Hepatocyte (in vitro differentiated cells): ENCODE measurements at places on chromosomes 13 and 19.

DNA sequence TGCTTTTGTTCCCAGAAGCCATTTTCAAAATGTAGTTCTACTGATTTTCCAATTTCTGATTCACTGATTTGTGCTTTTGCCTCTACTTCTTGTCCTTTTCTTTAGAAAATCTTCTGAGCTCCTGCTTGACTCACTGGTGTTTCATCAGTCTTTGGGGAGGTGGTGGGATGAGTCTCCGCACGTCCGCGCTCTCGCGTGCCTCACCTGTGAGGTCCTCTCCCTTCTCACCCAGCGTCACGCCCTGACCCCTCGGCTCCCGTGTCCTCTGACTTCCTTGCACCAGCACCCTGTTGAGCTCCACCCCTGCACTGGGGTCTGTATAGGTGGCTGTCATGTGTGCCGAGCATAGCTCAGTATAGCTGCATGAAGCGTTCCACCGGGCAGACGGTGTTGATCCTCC is 52.7 kb upstream of the MCF2L start:
- H3K27me3 ChIP-seq = no peaks in the 10 kb centered on the region
- no peak for DNase-seq
- H3K36me3 ChIP-seq = no peaks in the 10 kb centered on the region
- H3K27ac ChIP-seq = no peak overlapping the region
- no peaks in the 10 kb centered on the region for H3K4me1 ChIP-seq
- H3K4me3 ChIP-seq = no peak overlapping the region

- H3K4me1 ChIP-seq = peaks cover 12% of the 10 kb centered on the region
- H3K4me3 ChIP-seq = peak overlapping the region; percentile 74
- peak overlapping the region; percentile 98 for H3K27ac ChIP-seq
- H3K36me3 ChIP-seq = no peaks in the 10 kb centered on the region
- DNase-seq = peak; percentile 71
Measured at GRCh38 chr13:27450921-27451471, 632 bp upstream of the MTIF3 start.

GRCh38 chr13:102863590-102863989 is 17.8 kb downstream of the ERCC5 start:
- DNase-seq = no peak
- H3K27ac ChIP-seq = no peak overlapping the region
- no peaks in the 10 kb centered on the region for H3K27me3 ChIP-seq
- peaks cover 1% of the 10 kb centered on the region for H3K36me3 ChIP-seq

GRCh38 chr13:75694722-75695121 is 58.6 kb downstream of the LMO7 start:
- H3K4me3 ChIP-seq = no peak overlapping the region
- no peaks in the 10 kb centered on the region for H3K4me1 ChIP-seq
- H3K27me3 ChIP-seq = no peaks in the 10 kb centered on the region
- H3K27ac ChIP-seq = peak overlapping the region; percentile 72

DNA sequence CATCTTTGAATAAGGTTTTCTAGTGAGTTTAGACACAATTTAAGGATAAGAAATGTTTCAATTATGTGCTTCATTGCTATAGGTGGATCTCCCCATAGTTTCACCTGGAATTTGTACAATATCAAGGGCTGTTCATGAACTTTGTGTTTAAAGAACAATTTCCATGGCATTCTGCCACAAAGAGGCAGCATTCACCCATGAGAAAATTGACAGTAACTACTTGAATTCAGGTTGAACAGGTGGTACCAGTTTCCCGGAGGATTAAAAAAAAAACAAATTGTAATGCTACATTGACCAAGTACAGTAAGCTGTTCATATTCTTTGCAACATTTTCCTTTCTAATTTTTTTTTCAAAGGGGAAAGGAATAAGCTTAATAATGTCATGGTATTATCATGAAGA is 9.1 kb downstream of the SLITRK5 start:
- H3K27me3 ChIP-seq = peaks cover 50% of the 10 kb centered on the region
- no peak overlapping the region for H3K4me3 ChIP-seq
- no peaks in the 10 kb centered on the region for H3K36me3 ChIP-seq
- no peak overlapping the region for H3K27ac ChIP-seq
- H3K4me1 ChIP-seq = peaks cover 4% of the 10 kb centered on the region
- DNase-seq = peak; percentile 45

- DNase-seq = no peak
- H3K27me3 ChIP-seq = no peaks in the 10 kb centered on the region
- H3K4me1 ChIP-seq = peaks cover 7% of the 10 kb centered on the region
- no peak overlapping the region for H3K27ac ChIP-seq
- no peaks in the 10 kb centered on the region for H3K36me3 ChIP-seq
- no peak overlapping the region for H3K4me3 ChIP-seq
Measured at GRCh38 chr13:50374517-50374916, 359.3 kb downstream of the KCNRG start.

DNA sequence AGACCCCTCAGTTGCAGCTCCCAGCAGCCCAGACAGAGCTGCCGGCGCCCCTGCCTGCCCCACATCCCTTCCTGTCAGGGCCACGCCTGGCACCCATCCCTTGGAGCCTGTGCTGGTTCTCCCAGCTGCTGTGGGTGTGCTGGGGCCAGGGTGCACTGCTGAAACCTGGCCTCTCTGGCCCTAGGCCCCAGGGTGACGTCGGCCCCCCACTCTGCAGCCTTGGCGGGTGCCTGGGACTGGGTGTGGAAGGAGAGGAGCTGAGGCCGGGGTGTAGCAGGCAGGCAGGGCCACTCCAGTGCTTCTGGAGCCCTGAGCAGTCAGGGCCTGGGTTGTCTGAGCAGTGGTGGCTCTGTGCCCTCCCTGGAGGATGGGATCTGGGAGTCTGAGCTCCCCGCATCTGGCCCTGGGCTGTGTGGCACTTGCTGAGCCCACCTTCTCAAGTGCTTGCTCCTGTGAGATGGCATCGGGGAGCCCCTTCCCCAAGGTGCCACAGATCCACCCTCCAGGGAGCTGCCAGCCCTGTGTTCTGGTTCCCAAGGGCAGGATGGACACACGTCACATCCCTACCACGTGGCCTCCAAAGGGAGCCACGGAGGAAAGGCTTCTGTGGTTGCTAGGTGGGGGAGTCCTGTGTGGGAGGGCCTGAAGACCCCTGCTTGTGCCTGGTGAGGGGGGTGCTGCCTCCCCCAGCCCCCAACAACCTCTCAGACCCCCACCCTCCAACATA is 5.2 kb downstream of the PLEKHJ1 start:
- no peak overlapping the region for H3K27ac ChIP-seq
- no peaks in the 10 kb centered on the region for H3K36me3 ChIP-seq
- peaks cover 10% of the 10 kb centered on the region for H3K4me1 ChIP-seq
- no peaks in the 10 kb centered on the region for H3K27me3 ChIP-seq

GRCh38 chr13:73997964-73998363 is 136.2 kb downstream of the KLF12 start:
- H3K4me3 ChIP-seq = no peak overlapping the region
- H3K27me3 ChIP-seq = no peaks in the 10 kb centered on the region
- DNase-seq = no peak
- H3K4me1 ChIP-seq = no peaks in the 10 kb centered on the region
- H3K27ac ChIP-seq = no peak overlapping the region

- H3K4me1 ChIP-seq = peaks cover 32% of the 10 kb centered on the region
- no peaks in the 10 kb centered on the region for H3K36me3 ChIP-seq
- H3K4me3 ChIP-seq = no peak overlapping the region
- H3K27ac ChIP-seq = peak overlapping the region; percentile 85
- no peaks in the 10 kb centered on the region for H3K27me3 ChIP-seq
Measured at GRCh38 chr19:44807162-44807561, 1.7 kb upstream of the BCAM start.

DNA sequence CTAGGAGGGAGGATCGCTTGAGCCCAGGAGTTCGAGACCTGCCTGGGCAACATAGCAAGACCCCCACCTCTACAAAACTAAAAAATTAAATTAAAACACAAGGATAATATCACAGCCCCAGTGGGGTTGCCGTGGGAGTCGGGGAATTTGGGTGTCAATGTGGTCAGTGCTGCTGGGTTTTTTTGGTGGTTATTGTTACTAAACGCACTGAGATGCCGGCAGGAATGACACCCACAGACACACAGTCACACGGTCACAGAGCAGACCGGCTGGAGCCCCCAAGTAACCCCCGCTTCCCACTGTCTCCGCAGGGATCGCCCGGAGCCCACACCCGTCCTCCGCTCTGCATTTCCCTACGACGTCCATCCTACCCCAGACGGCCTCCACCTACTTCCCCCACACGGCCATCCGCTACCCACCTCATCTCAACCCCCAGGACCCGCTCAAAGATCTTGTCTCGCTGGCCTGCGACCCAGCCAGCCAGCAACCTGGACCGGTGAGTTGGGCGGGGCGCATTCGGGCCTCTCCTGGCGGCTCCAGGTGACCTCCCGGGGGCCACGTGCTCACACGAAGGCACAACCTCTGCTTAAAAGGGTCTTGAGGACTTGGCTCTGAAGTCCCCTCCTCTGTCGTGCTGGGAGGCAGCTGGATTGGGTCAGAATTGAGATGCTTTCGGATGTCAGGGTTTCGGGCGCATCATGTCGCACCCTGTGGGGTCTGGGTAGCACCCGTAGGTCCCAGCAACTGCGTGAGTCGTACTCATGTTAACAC is 28.0 kb downstream of the SMIM24 start:
- no peak overlapping the region for H3K27ac ChIP-seq
- DNase-seq = no peak
- H3K36me3 ChIP-seq = no peaks in the 10 kb centered on the region

DNA sequence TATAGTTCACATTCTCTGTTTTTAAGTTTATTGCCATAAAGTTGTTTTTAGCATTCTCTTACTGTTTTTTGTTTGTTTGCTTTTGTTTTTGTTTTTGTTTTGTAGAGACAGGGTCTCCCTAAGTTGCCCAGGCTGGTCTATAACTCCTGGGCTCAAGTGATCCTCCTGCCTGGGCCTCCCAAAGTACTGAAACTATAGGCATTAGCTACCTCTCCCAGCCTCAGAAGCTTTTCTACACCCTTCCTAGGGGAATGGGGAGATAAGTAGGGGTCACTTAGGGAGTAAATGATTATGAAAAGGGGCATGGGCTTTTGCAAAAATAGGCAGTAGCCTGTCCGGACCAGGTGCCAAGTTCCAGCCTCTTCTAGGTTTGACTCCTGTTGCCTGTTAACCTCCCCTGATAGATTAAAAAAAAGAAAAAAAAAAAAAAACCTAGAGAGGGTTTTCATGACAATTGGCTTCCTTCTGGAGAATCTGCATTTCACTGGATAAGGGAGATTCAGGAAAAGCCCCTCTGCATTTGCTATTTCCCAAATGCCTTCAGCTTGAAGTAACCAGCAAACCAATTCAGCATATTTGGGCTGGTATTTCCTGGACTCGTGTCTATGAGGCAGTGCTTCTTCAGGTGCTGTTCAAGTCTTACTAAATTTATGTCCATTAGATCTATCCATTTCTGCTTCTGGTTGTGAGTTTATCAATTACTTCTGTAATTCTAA is 216.8 kb downstream of the TM9SF2 start:
- no peak overlapping the region for H3K4me3 ChIP-seq
- H3K27ac ChIP-seq = no peak overlapping the region
- no peaks in the 10 kb centered on the region for H3K27me3 ChIP-seq
- no peaks in the 10 kb centered on the region for H3K36me3 ChIP-seq
- no peak for DNase-seq
- H3K4me1 ChIP-seq = no peaks in the 10 kb centered on the region

GRCh38 chr13:47896546-47896945 is 104.5 kb downstream of the SUCLA2 start:
- no peak overlapping the region for H3K27ac ChIP-seq
- H3K36me3 ChIP-seq = no peaks in the 10 kb centered on the region
- H3K4me1 ChIP-seq = no peaks in the 10 kb centered on the region
- no peak overlapping the region for H3K4me3 ChIP-seq

GRCh38 chr19:35296644-35297514 is 4.9 kb downstream of the MAG start:
- peaks cover 2% of the 10 kb centered on the region for H3K27me3 ChIP-seq
- no peak overlapping the region for H3K4me3 ChIP-seq
- no peaks in the 10 kb centered on the region for H3K36me3 ChIP-seq
- no peak for DNase-seq

DNA sequence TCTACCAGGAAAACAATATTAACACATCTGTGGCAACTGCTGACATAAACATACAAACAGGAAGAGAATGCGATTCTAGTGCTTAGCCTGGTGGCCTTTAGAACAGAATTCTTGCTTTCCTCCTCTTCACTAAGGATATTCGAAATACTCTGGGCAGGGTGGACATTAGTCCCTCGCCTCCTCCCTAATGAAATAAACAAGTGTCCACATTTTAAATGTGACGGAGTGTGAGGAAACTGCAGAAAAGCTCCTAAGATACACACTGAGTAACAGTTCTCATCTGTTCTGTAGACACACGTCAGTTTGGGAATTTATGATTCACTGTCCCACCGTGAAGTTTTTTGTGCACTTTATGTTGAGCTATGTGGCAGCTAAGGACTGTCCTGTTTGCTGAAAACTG is 639 bp downstream of the STARD13 start:
- H3K4me3 ChIP-seq = peak overlapping the region; percentile 39
- DNase-seq = peak; percentile 23
- peaks cover 22% of the 10 kb centered on the region for H3K4me1 ChIP-seq
- no peaks in the 10 kb centered on the region for H3K36me3 ChIP-seq
- peak overlapping the region; percentile 93 for H3K27ac ChIP-seq

DNA sequence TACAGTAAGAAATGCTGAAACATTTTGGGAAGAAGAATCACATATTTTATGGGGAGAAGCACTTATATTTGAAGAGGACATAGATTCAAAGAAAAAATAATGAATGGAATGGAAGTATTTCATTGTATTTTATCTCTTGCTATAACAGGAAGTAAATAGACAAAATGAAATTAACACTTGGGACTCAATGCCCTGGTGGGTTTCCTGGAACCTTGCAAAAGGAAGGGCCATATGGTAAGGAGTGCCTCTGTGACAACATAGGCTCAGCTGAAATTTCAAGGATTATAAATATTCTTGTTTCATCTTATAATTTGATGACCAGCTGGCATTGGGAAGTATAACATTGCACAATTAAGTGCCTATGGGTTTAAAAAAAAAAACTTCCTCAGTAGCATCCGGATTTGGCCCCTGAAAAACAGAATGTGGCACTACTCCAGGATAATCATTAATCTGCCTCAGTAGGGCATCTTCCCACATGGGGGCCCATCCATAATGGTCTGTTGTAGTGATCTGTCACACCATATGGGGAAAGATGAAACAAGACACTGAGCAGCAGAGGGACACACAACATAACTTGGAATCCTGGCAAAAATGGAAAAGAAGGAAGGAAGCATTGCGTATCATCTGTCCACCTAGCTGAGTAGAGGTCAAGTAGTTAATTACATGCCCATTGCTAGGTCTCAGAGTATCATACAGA is 321.6 kb downstream of the NDFIP2 start:
- no peak overlapping the region for H3K4me3 ChIP-seq
- no peaks in the 10 kb centered on the region for H3K27me3 ChIP-seq
- H3K4me1 ChIP-seq = no peaks in the 10 kb centered on the region
- DNase-seq = no peak
- no peak overlapping the region for H3K27ac ChIP-seq

DNA sequence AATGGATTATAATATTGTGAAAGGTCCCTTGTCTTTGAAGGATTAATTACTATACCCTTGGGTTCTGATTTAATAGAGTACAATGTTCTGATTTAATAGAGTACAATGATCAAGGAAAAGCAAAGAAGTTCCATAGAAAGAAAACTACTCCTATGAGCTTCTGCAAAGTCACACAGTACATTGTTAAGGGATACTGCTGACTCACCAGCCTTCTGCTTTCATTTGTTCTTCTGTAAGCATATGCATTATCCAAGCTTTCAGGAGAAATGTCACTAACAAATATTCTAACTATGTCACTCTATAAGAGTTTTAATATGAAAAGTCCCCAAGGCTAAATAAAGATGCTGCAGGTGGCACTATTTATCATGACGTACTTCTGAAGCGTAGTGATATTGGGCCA is 396.7 kb downstream of the RFC3 start:
- no peaks in the 10 kb centered on the region for H3K27me3 ChIP-seq
- H3K36me3 ChIP-seq = no peaks in the 10 kb centered on the region

GRCh38 chr13:19567820-19568534 is 6.6 kb upstream of the TPTE2 start:
- H3K27ac ChIP-seq = no peak overlapping the region
- no peak for DNase-seq
- no peaks in the 10 kb centered on the region for H3K27me3 ChIP-seq
- no peaks in the 10 kb centered on the region for H3K4me1 ChIP-seq
